ENCODE measurements at places on chromosomes 13 and 19.

DNA sequence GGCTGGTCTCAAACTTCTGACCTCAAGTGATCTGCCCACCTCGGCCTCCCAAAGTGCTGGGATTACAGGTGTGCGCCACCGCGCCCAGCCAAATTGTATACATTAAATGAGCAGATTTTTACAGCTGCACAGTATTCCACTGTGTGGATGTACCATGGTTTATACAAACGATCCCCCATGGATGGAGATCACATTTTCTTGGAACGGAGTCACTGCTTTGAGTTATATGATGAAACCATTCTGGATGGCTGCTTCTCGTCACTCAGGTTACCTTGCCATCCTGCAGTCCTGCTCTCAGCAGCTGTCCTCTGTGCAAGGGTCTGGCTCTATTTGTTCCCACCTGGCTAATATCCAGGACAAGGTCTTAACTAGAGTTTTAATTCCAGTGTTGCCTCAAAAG is 39.1 kb upstream of the SLC15A1 start:
- DNase-seq, result peak; percentile 4

GRCh38 chr13:52947921-52948373 is 80.7 kb upstream of the OLFM4 start:
- peak; percentile 83 for DNase-seq

DNA sequence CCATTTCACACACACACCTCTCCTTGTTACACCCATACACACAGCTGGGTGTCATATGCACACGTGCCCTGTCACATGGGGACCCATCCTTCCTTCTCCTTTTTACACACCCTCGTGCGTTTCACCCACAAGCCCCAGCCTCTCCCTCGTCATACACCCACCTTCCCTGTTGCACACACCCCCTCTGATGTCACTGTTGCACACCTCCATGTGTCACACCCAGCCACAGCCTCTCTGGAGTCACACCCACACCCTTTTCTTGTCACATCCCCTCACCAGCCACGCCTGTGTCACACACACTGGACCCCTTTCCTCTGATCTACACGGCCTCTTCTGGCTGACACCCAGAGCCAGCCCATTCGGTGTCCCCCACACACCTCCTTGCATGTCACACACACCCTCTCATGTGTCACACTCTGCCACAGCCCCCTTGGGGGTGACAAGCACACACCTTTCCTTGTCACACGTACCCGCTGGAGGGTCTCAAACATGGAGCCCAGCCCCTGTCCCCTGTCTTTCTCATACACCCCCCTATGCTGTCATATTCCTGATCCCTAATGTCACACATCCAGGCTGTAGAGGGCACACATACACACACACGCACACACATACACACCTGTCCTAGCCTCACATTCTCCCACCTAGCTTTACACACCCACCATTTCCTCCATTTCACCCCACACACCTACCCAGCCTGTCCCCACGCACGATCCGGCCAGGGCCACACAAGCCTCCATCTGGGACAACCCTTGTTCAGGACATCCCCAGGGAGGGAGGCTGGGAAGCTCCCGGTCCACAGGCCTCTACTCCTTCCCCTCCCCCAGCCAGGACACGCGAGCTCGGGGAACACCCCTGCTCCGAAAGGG is 1.4 kb downstream of the NOVA2 start:
- peak; percentile 9 for DNase-seq

DNA sequence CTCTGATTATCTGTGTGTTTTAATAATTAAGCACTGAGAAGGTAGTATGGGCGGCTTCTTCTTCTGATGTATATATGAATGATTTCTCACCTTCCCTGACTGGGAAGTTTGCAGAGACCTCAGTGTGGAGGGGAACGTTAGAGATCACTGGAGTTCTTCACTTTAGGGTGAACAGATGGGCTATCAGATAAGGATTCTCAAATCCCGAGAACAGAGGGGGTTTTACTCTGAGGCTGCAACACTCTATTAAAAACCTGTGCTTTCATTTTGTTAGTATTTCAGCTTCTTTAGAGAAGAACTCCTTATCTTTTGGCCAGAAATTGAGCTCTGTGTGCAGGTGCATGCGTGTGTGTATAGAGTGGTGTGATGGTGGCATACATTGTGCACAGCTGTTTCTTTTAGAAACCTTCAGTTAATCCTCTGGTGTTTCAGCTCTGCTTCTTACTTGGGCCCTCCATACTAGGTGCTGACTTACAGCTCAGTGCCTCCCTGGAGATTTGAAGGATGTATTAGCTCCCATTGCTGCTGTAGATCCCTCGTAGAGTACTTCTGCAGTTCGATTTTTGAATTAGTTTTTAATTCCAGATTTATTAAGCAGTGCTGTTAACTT is 45.3 kb upstream of the PCDH9 start:
- peak; percentile 38 for DNase-seq

GRCh38 chr13:71704656-71705055 is 162.3 kb downstream of the DACH1 start:
- no peak for DNase-seq

- no peak for DNase-seq
Observed at GRCh38 chr13:30892966-30893365, 13.1 kb upstream of the MEDAG start.

DNA sequence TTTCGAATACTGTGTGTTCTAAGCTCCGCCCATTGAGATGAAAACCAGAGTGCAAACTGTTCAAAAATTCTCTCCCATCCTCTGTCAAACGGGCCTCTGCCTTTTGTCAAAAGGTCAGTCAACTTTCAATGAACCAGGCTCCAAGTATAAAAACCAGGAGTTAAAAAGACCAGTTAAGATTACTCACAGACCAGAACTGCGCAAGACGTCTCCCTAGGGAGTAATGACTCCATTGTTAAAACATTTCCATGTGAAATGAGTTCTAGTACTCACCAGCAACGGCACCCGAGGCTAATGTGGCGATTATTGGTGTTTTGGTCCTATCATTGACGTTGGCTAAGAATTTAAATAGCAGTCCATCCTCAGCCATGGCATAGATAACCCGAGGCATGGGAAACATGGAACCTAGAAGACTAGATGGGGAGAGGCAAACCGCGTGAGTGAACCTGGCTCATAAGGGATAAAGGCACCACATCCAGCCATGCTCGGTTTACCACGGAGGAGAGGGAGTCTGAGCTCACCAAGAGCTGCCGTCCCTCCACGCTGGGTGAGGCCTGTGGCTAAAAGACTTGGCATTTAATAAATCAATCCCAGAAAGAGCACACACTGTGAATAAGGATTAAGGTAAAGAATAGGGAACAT is 73.3 kb downstream of the SLC7A1 start:
- no peak for DNase-seq

GRCh38 chr13:97631158-97631557 is 197.2 kb downstream of the RAP2A start:
- DNase-seq, result no peak

- DNase-seq, result no peak
Observed at GRCh38 chr19:8398311-8398771, 8.2 kb downstream of the RAB11B start.

DNA sequence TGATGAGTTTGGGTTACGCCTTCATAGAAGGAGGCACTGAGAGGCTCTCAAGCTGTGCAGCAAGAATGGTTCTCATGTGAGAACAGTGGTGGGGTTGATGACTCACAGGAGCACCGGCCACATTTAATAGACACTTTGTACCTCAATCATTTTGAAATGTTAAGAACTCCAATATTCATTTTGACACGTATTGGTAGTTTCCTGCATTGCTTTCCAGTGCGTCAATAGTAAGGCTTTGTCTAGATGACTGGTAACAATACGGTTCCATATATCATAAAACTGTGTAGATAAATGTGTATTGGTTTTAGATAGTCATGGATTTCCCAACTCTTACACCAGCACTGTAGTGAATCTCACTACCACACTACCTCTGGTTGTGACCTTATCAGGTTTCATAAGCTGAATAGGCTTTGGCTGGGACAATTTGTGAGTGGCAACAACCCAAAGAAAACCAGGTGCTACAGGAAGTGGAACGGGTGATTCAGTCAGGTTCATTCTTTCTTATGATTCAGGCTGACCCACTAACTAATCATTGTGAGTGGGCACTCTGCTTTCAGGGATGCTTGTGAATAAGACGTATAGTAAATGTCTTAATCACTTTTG is 362.6 kb downstream of the KLF5 start:
- DNase-seq, result no peak

- DNase-seq, result no peak
Observed at GRCh38 chr13:33183431-33184111, 102.0 kb downstream of the STARD13 start.

- DNase-seq, result peak; percentile 42
Observed at GRCh38 chr13:92355213-92355612, 871.4 kb upstream of the GPC6 start.

- DNase-seq, result peak; percentile 13
Observed at GRCh38 chr19:1026783-1027649, 608 bp downstream of the CNN2 start.

Measured in NCI-H2171 treated with DMSO at 0.1 percent for 48 hours (cell line).